ENCODE measurements at places on chromosomes 7 and 10. TPM values are rescaled to one million over a fixed set of nuclear protein-coding genes. Genes with fewer than 3 reads are reported as not detected.

RBAK gene
- 8.0 TPM for total RNA-seq

- DNase-seq, result no peak
Observed at GRCh38 chr10:53088961-53089360, 316.4 kb upstream of the MBL2 start.

- no peak for DNase-seq
Observed at GRCh38 chr10:32379950-32380551, 33.1 kb upstream of the EPC1 start.

HOXA5 gene
- 22.6 TPM for total RNA-seq

- DNase-seq, result peak; percentile 84
Observed at GRCh38 chr10:119786117-119786769, 60.4 kb downstream of the INPP5F start.

MYH16 gene
- 0.51 TPM for total RNA-seq

GRCh38 chr7:77335581-77335980 is 80.6 kb downstream of the GSAP start:
- DNase-seq, result no peak

NANOS1 gene
- 4.7 TPM for total RNA-seq

SFTPA1 gene
- total RNA-seq, result not detected

- no peak for DNase-seq
Observed at GRCh38 chr7:425794-426188, 93.9 kb downstream of the PDGFA start.

- no peak for DNase-seq
Observed at GRCh38 chr10:128776673-128777252, 650.5 kb upstream of the MKI67 start.

GRCh38 chr10:1539216-1539615 is 198.1 kb downstream of the ADARB2 start:
- DNase-seq, result no peak

OLAH gene
- total RNA-seq, result not detected

IFIT1B gene
- not detected for total RNA-seq

DNA sequence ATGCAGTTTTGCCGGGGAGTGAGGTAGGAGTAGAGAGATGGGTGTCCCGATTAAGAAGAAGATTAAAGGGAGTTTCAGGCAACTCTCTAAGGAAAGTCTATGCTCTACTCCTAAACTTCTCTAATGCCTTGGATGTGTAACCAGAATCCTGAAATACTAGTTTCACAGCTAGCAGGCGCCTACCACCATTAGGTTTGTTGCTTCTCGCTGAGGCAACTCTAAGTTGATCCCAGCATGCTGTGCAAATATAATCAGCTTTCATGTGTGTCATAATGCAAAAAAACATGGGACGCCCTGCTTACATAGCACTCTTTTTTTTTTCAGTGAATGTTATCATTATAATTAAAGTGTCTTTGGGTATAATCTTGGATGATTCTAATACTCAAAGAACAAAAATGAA is 50.4 kb upstream of the FAM3C start:
- no peak for DNase-seq

GRCh38 chr10:127877699-127878098 is 15.0 kb downstream of the CLRN3 start:
- no peak for DNase-seq

SPDYE3 gene
- total RNA-seq, result not detected

IDI2 gene
- not detected for total RNA-seq

ZWINT gene
- 79.3 TPM for total RNA-seq

- DNase-seq, result no peak
Observed at GRCh38 chr10:30734901-30735300, 105.3 kb upstream of the LYZL2 start.

Data from Daoy (cell line).